ENCODE measurements at places on chromosomes 13 and 19.

- DNase-seq: no peak
These were observed 428.6 kb downstream of the SLITRK1 start for GRCh38 chr13:83453723-83454122.

- DNase-seq: no peak
These were observed 4.6 kb downstream of the ANKLE1 start for GRCh38 chr19:17286263-17286662.

DNA sequence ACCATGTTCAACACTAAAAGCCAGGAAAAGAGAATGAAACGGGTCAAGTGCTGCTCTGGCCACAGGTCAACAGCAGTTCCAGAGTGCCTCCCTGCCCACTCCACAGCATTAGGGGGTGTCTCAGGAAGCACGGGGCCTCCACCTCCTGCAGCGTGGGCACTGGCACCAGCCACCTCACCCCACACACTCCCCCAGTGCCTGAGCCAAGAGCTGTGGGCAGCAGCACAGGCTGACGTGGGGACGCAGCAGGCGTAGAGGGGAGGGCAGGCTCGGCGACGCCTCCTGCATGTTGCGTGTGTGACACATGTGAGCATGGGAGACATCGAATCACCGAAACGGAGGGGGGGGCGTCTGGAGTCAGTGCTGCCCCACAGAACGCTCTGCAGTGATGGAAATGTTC is 21.4 kb upstream of the TMEM160 start:
- no peak for DNase-seq

DNA sequence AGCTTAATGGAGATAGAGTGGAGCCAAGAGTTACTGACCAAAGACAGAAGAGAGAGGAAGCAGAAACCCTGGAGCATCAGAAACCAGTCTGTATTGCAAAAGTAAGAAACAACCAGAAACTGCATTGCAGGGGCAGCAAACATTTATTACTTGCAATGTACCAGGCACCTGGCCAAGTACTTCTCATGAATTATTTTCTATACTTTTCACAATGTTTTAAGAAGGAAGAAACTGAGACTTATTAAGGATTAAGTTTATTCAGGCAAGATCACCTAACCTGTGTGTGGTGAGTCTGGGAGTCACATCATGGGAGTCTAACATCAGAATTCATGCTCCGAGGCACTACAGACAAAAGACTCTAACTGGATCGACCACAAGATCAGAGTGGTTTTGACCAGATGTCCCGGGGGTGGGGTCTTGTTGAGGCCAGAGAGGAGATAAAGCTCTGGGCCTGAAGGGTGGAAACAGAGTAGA is 47.4 kb downstream of the TNFRSF19 start:
- DNase-seq: no peak

- DNase-seq: no peak
These were observed 26.2 kb downstream of the FOXO1 start for GRCh38 chr13:40640202-40640601.

- peak; percentile 49 for DNase-seq
These were observed 475.7 kb downstream of the UQCRFS1 start for GRCh38 chr19:28737021-28737895.

DNA sequence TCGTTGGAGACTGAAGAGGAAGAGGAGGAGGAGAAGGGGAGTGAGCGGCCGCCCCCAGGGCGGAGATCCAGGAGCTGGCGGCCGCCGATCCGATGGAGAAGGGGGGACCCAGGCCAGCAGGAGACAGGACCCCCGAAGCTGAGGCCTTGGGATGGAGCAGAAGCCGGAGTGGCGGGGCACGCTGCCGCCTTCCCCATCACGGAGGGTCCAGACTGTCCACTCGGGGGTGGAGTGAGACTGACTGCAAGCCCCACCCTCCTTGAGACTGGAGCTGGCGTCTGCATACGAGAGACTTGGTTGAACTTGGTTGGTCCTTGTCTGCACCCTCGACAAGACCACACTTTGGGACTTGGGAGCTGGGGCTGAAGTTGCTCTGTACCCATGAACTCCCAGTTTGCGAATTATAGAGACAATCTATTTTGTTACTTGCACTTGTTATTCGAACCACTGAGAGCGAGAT is 1.8 kb downstream of the GADD45B start:
- DNase-seq: no peak

DNA sequence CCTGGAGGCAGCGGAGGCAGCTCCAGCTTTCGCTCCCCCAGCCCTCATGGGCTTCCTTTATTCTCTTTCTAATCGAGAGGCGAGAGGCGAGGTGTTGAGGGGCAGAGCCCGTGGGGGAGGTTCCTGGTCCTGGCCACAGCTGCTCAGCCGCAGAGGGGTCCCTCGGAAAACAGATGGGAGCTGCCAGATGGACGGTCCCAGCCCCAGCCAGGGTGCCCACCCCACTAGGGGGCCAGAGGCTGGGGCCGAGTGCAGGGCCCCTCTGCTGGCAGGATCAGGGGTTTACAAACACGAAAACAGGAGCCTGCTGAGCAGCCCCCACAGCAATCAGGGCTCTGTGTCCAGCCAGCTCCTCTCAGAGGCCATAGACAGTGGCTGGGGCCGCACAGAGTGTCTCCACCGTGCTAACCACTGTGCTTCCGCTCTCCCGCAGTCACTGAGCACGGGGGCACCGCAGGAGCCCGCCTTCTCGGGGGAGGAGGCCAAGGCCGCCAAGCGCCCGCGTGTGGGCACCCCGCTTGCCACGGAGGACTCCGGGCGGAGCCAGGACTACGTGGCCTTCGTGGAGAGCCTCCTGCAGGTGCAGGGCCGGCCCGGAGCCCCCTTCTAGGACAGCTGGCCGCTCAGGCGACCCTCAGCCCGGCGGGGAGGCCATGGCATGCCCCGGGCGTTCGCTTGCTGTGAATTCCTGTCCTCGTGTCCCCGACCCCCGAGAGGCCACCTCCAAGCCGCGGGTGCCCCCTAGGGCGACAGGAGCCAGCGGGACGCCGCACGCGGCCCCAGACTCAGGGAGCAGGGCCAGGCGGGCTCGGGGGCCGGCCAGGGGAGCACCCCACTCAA is 182.2 kb downstream of the KDM4B start:
- DNase-seq: no peak

DNA sequence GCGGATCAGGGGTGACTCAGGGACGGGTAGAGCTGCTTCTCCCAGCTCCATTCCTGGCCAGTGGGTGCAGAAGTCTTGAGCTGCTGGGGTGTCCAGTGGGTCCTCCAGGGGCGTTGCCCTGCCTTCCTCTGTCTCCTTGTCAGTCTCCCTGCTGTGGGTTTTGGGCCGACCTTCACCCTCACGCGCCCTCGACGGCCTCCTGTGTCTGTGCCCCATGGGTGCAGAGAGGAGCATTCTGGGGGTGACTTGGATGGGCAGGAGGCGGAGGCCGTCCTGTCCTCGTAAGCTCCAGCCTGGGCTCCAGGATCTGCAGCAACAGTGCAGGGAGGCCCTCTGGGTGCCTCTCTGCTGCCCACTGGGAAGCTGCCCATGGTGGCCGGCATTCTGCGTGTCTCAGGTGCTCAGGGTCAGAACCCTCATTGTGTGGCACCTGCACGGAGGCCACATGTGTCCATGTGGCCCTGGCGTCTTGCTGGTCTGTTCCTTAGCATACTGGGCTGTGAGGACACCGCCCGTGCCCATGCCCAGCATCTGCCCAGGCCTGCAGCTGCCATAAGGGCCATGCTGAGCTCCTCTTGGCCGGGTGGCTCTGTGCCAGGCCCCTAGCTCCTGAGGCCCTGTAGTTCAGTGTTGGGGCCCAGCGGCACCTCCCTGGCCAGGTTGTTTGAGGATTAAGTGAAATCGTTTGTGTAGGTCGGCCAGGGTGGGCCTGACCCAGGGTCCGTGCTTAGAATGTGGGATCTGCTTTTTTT is 17.3 kb downstream of the DOT1L start:
- DNase-seq: no peak

DNA sequence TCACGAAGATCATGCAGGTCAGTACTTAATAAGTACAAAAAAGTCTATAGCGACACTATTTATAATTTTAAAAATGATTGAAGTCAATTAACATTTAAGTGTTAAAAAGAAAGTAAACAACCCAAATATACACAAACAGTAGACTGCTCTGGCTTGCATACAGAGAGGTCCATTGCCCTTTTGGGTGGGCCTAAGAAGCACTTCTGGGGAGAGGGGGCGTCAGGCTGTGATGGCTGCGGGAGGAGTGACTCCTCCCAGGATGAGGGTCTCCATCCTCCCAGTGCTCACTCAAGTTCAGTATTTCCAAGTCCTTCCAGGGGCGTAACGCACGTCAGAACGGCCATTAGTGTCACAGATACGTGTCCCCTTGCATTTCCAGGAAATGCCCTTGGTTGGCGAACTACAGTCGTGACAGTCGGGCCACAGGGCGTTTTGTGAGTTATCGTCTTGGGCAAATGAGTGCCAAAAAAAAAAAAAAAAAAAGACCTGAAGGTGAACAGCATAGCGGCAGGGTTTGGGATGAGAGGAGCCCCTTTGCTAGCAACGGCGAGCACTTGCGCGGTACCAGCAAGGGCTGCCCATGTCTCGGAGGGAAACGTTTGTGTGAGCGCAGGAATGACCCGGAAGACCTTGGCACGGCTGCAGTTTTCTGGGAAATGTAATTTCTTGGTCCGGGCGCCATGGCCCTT is at the start of gene SCGB2B2:
SCGB2B2 (minus strand) TSS at position 463 of the 689 bp plus-strand sequence. CDS start 82,596 bp downstream, outside the sequence.
- DNase-seq: peak; percentile 35

DNA sequence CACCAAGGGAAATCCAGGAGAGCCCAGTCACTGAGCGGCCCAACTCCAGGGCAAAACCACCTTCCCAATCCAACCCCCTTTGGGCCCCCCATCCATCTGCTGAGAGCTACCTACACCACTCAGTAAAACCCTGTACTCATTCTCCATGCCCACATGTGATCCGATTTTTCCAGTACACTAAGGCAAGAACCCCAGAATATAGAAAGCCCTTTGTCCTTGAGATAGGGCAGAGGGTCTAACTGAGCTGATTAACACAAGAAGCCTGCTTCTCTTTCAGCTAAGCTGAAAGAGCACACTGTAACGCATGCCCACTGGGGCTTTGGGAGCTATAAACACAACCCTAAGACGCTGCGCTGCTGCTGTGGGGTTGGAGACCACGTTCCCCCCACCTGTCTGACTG is 36.0 kb downstream of the PBX4 start:
- no peak for DNase-seq

DNA sequence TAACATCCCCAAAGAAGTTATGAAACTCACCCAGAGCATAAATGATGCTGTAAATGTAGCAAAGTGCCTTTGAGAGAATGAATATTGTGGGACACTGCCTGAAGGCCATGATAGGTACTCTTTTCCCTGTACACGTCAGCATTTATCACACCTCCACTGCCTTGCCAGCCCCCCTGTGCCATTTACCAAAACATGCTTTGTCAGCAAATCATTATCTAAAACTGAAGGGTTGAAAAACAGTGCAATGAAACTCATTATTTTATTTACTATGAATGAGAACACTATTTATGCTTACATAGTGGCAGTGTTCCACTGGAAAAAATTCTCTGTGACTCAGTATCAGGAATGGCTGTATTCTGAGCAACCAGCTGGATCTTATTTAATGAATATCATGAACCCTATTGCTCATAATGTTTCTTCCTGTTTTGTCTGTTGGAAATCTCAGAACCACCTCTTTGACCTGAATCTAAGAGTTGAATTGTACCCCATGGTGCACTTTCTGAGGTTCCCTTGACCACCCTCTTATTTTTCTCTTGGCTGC is 564.1 kb downstream of the DCT start:
- DNase-seq: no peak

DNA sequence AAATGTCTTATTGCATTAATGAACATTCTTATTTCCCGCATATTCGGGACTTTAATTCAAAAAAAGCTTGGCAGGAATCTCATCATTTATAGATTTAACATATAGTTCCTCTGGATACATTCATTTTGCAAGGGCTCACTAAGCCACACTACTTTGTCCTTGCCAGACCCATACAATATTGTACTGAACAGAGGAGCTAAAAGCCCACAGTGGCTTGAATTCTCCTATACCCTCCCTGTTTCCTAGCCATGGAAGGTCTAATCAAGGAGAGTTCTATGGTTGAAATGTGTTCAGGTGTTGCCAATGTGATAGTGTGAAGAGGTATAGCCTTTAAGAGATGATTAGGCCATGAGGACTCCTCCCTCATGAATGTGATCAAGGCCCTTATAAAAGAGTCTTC is 298.9 kb downstream of the ENOX1 start:
- DNase-seq: no peak

- no peak for DNase-seq
These were observed 483.3 kb downstream of the ZNF536 start for GRCh38 chr19:30855442-30855841.

- DNase-seq: no peak
These were observed 40.5 kb upstream of the GAS6 start for GRCh38 chr13:113904411-113904810.

DNA sequence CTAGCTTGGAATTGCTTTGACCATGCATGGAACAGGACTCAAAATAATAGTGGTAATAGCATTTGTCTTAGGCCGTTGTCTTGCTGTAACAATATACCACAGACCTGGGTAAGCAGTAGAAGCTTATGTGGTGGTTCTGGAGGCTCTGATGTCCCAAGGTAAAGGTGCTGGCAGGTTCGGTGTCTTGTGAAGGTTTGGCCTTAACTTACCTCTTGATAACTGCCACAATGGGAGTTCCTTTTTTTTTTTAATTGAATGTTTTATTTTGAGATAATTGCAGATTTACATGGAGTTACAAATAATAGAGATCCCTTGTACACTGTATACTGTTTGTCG is 5.8 kb downstream of the RPL21 start:
- no peak for DNase-seq

- no peak for DNase-seq
These were observed 83.6 kb upstream of the ARHGEF7 start for GRCh38 chr13:111031531-111031961.

DNA sequence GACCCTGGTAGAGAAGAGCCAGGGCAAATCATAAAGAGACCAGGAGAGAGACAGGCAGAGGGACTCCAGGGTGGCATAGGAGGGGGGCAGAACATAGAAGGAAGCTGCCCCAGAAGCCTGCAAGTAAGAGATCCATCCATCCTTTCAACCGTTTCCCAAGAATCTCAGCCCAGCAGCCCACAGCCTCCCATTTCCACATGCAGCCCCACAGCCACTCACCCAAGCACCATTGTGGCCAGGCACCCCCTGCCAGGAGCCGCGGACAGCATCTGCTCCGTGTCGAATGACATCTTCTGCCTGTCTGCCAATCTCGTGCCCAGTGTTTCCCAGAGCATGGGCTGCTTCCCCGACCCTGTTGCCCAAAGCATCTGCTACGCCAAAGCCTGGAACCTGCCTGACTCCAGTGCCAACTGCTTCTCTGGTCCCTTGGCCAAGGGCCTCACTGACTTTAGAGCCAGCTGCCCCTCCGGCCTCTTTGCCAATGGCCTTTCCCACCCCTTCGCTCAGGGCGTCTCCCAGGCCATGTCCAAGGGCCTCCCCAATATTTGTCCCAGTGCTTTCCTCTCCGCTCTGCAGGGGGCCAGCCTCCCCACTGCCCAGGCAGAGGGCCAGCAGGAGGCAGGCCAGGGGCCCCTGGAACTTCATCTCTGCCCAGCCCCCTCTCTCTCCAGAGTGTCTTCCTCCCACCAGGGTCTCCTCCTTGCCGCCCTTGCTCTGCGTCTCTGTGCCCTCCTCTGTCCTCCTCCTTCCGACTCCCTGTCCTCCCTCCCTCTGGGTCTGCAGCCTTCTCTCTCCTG is 420 bp downstream of the DMKN start:
- DNase-seq: no peak

All from inflammatory macrophage treated with lipopolysaccharide for 1 hour (primary cell).